ENCODE measurements at places on chromosomes 2 and 18. TPM values are rescaled to one million over a fixed set of nuclear protein-coding genes. Genes with fewer than 3 reads are reported as not detected.
A peak's percentile ranks its signal among the peaks of the same experiment; 100 is the strongest.

DNA sequence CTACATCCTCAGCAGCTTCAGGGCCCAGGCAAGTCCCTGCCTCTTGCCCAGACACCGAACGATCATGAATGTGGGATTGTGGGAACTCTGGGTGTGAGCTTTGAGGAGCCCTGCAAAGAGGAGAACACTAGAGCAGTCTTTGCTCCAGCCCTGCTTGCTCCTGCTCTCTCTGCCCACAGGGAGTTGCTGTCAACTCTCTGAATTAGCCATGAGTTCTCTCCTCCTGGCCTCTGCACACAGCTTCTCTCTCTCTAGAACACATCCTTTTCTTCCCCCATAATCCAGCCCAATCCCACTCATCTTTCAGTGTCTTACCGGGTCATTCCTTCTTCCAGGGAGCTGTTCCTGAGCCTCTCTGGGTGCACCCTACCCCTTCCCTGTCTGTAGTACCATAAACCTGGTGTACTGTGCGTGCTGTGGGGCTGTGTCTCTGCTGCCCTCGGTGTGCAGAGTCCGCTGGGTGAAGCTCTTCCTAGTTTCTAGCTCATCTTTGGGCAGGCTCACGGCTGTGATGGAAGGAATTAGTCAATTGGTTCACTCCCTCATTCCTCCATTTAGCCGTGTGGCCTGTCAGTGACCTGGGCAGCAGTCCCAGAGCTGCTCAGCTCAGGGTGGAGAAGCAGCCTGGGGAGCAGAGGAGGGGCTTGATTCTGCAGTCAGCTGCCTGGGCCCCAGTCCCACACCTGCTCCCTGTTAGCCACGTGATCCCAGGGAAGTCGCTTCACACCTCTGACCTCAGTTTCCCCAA lies 132.9 kb upstream of the HDAC4 start:
- no peak for DNase-seq
- no peak overlapping the region for H3K27ac ChIP-seq
- H3K36me3 ChIP-seq, result no peaks in the 10 kb centered on the region
- H3K27me3 ChIP-seq, result peaks cover 15% of the 10 kb centered on the region
- no peak overlapping the region for H3K4me3 ChIP-seq

The SLC14A1 gene
- not detected for total RNA-seq

The MAL gene
- not detected for total RNA-seq

DNA sequence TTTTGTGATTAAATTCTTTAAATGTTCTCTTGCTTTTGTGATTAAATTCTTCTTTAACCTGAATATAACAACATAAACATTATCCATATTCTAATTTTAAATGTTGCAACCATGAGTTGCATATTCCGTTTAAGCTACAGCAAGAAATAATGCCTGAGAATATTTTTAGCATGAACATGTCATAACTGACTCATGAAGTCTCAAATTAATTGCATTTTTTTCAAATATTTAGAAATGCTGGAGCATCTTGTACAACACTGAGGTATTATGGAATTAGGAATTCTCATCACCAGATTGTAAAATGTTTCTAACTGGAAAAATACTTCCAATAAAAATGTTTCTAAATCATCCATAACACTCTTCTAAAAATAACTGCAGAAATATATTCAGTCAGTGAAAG lies 14.7 kb downstream of the ROCK2 start:
- H3K36me3 ChIP-seq, result no peaks in the 10 kb centered on the region
- no peak overlapping the region for H3K27ac ChIP-seq
- no peak overlapping the region for H3K4me3 ChIP-seq
- no peak for DNase-seq

The ONECUT2 gene
- 4.3 TPM for total RNA-seq

DNA sequence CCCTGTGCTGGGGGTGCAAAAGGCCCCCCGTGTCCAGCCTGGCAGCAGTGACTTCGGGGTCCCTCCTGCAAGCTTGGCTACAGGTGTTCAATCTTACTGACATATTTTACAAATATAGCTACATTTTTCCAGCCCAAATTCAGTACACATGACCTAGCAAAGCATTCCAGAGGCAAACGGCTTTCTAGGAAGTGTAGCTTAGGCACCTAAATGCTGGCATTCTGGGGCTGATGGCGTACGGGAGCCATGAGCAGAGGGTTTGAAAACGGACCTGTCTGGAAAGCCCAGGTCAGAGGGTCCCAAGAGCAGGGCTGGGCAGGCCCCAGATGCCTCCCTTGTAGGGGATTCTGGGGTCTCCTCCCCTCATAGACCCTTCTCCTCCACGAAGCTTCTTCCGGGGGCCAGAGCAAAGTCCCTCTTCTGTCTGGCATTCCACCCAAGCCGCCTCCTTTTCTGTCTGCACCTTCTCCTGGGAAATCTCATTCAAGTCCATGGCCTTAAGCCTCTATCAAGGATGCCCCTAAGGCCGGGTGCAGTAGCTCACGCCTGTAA lies 63.3 kb upstream of the ASAP2 start:
- H3K4me1 ChIP-seq, result peaks cover 46% of the 10 kb centered on the region
- H3K27me3 ChIP-seq, result no peaks in the 10 kb centered on the region
- H3K4me3 ChIP-seq, result peak overlapping the region; percentile 30
- no peak for DNase-seq
- H3K36me3 ChIP-seq, result no peaks in the 10 kb centered on the region

DNA sequence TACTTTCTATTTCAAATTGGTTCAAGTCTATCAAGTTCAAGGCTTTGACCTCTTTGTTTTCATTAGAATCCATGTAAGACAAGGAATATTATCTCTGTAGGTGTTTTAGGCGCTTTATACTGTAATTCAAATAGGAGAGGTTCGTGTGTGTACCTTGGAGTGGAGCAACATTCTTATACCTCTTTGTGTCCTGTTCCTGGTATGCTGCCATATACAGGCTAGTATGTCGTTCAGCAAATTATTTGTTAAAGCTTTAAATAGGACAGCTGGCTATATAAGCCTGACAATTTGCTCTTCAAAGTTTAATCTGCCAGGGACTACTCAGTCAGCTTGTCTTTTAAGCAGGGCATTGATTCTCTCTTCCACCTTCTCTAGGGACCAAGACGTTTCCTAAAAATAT lies 31.1 kb upstream of the SPAG16 start:
- no peaks in the 10 kb centered on the region for H3K4me1 ChIP-seq
- no peak for DNase-seq
- no peak overlapping the region for H3K4me3 ChIP-seq
- no peaks in the 10 kb centered on the region for H3K36me3 ChIP-seq
- H3K27me3 ChIP-seq, result no peaks in the 10 kb centered on the region

- DNase-seq, result no peak
- H3K27ac ChIP-seq, result no peak overlapping the region
- no peaks in the 10 kb centered on the region for H3K4me1 ChIP-seq
- H3K27me3 ChIP-seq, result peaks cover 13% of the 10 kb centered on the region
- H3K4me3 ChIP-seq, result no peak overlapping the region
Measured at GRCh38 chr18:10878703-10879102, 270.7 kb downstream of the PIEZO2 start.

GRCh38 chr2:84969511-84970209 lies 1.3 kb upstream of the KCMF1 start:
- no peaks in the 10 kb centered on the region for H3K27me3 ChIP-seq
- H3K36me3 ChIP-seq, result no peaks in the 10 kb centered on the region
- peak overlapping the region; percentile 98 for H3K27ac ChIP-seq
- no peak for DNase-seq
- peak overlapping the region; percentile 75 for H3K4me3 ChIP-seq

The KCMF1 gene
- 119 TPM for total RNA-seq

- H3K27ac ChIP-seq, result no peak overlapping the region
- H3K27me3 ChIP-seq, result peaks cover 55% of the 10 kb centered on the region
- no peaks in the 10 kb centered on the region for H3K4me1 ChIP-seq
- H3K36me3 ChIP-seq, result no peaks in the 10 kb centered on the region
Measured at GRCh38 chr2:129806990-129807389, 172.5 kb upstream of the RAB6C start.

The TBR1 gene
- total RNA-seq, result 0.17 TPM

The CCDC93 gene
- 18.7 TPM for total RNA-seq

GRCh38 chr18:56307354-56308170 lies 330.8 kb downstream of the TXNL1 start:
- H3K36me3 ChIP-seq, result no peaks in the 10 kb centered on the region
- DNase-seq, result no peak
- no peaks in the 10 kb centered on the region for H3K27me3 ChIP-seq
- no peak overlapping the region for H3K27ac ChIP-seq
- no peaks in the 10 kb centered on the region for H3K4me1 ChIP-seq
- no peak overlapping the region for H3K4me3 ChIP-seq

The RAX gene
- not detected for total RNA-seq

- no peaks in the 10 kb centered on the region for H3K36me3 ChIP-seq
- H3K4me1 ChIP-seq, result no peaks in the 10 kb centered on the region
- no peak for DNase-seq
- no peaks in the 10 kb centered on the region for H3K27me3 ChIP-seq
- H3K4me3 ChIP-seq, result no peak overlapping the region
Measured at GRCh38 chr2:240277073-240277806, 136.8 kb upstream of the OTOS start.

The MOCOS gene
- total RNA-seq, result 12.1 TPM

The CAVIN2 gene
- total RNA-seq, result 0.27 TPM

The IGFBP5 gene
- total RNA-seq, result 3.9 TPM

GRCh38 chr2:119387381-119388129 lies 20.8 kb downstream of the DBI start:
- no peaks in the 10 kb centered on the region for H3K36me3 ChIP-seq
- H3K4me1 ChIP-seq, result peaks cover 28% of the 10 kb centered on the region
- H3K4me3 ChIP-seq, result no peak overlapping the region

- DNase-seq, result no peak
- no peak overlapping the region for H3K27ac ChIP-seq
- H3K27me3 ChIP-seq, result no peaks in the 10 kb centered on the region
- no peak overlapping the region for H3K4me3 ChIP-seq
- H3K4me1 ChIP-seq, result no peaks in the 10 kb centered on the region
Measured at GRCh38 chr18:9792565-9793245, 84.6 kb downstream of the RAB31 start.

- no peaks in the 10 kb centered on the region for H3K4me1 ChIP-seq
- H3K4me3 ChIP-seq, result no peak overlapping the region
- no peak overlapping the region for H3K27ac ChIP-seq
- peaks cover 12% of the 10 kb centered on the region for H3K27me3 ChIP-seq
- H3K36me3 ChIP-seq, result no peaks in the 10 kb centered on the region
Measured at GRCh38 chr2:126748188-126748760, 92.3 kb downstream of the GYPC start.

DNA sequence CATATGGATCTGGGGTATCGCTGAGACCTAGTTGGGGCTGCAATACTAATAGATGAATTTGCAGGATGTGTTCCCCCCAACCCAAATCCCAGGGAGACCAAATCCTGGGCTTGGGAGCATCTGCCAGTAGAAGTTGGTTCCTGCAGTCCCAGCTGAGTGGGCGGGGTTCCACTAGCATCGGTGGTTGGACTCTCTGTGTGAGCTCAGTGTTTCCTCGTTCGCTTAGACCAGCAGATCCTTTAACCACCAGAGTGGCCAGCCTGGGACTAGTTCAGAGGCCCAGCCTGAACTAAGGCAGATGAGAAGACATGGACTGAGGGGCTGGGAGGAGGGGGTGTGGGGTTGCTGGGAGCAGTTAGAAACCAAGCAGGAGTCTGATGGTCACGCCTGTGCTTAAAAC lies 40.7 kb downstream of the PCARE start:
- peaks cover 15% of the 10 kb centered on the region for H3K4me1 ChIP-seq
- H3K27ac ChIP-seq, result no peak overlapping the region
- no peaks in the 10 kb centered on the region for H3K36me3 ChIP-seq
- H3K27me3 ChIP-seq, result no peaks in the 10 kb centered on the region
- no peak overlapping the region for H3K4me3 ChIP-seq
- no peak for DNase-seq

DNA sequence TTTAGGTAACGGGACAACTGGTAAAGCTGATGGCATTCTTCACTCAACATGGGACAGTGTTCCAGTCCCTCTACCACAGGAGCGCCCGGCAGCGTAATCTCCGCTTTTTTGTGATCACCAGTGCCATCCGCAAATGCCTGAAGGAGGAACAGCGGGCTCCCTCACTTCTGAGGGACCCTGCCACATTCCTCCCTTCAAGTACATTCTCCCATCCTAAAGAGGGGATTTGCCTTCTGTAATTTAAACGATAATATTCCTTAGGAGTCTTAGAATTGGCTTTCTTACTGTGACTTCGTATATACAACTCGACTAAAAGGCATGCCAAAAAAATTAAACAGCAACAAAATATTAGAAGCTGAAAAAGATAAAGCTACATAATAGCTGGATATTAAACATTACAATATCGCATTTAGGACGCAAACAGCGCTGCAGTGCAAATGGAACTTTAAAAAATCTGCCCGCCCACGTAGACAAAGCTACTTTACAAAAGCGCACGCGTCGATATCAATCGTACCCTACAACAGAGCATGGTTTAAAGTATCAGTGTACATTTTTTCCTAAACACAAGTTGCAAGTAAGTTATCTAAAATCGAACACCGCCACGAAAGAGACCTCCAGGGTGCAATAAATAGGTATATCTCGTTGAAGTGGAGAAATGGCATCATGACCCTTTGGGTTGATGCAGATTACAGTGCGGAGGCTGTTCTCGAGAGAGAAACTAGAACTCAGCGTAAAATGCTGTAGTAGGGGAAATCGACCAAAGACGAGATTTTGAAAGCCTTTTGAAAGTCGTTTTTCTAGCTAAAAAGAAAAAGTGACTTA lies 2.3 kb upstream of the VSNL1 start:
- H3K4me3 ChIP-seq, result peak overlapping the region; percentile 47
- H3K4me1 ChIP-seq, result peaks cover 40% of the 10 kb centered on the region
- H3K36me3 ChIP-seq, result no peaks in the 10 kb centered on the region
- H3K27ac ChIP-seq, result peak overlapping the region; percentile 58

DNA sequence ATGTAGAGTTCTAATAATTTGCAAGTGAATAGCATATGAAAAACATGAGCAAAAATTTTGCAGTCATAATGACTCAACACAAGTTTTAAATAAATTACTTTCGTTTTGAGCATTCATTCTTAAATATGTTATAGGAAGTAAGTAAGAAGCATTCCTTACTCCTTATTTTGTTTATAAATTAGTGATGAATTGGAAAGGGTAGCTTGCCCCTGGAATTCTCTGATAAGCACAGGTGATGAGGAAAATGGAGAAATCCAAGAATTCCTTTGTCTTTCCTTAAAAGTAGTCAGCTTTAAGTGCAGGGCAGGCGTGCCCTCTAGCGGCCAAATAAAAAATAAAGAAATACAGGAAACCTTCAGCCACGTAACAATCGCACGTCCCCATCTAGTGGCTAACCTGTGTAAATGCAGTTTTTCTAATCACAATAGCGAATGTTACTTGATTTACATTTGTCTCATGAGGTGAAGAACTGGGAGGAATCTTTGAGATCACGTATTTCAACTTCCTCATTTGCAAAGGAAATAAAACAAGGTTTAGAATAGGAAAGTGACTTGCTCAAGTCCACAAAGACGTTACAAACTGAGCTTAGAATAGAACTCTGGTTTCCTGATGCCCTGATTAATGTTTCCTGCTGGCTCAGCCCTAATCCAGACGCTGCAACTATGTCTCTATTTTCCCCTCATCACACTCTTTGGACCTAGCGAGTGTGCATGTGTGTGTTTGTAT lies 47.2 kb upstream of the ZNG1B start:
- H3K36me3 ChIP-seq, result no peaks in the 10 kb centered on the region
- DNase-seq, result peak; percentile 72
- no peak overlapping the region for H3K4me3 ChIP-seq
- no peaks in the 10 kb centered on the region for H3K27me3 ChIP-seq
- H3K27ac ChIP-seq, result no peak overlapping the region

DNA sequence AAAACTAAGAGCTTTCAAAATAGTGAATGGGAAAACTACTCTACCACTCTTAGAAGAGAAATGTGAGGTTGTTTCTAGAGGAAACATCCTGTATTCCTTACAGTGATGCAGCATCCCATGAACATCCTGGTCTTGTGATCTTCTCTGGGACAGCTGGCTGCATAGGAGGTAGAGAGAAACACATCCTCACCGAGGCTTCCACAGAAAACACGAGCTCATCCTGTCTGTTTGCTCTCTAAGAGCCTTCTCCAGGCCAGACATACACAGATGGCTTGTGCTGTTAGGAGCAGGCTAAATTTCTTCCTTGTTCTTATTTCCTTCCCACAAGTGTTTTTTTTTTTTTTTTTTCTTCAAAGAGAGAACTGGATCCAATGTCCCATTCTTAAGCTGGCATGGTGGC lies 14.7 kb upstream of the FZD7 start:
- H3K27me3 ChIP-seq, result no peaks in the 10 kb centered on the region
- H3K36me3 ChIP-seq, result no peaks in the 10 kb centered on the region
- no peaks in the 10 kb centered on the region for H3K4me1 ChIP-seq
- H3K4me3 ChIP-seq, result no peak overlapping the region
